Nephron progenitor cell (in vitro differentiated cells): ENCODE measurements at places on chromosomes 2 and 18.

DNA sequence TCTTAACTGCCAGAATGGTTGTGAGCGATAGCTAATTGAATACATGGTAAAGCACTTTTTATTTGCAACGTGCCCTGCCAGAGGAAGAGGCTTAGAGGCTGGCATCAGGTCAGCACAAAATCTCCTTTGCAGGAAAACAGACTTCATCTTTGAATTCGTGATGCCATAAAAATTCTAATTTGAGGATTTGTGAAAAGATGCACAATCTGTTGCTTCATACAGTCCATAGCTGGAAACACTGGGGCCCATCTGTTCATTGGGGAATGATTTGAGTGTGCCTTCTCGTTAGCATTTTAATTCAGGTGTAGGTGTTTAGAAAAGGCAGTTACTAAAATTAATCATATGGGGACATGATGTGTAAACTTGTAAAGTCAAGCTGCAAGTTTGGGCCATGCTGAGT lies 876.0 kb downstream of the SLC4A3 start:
- DNase-seq, result no peak

DNA sequence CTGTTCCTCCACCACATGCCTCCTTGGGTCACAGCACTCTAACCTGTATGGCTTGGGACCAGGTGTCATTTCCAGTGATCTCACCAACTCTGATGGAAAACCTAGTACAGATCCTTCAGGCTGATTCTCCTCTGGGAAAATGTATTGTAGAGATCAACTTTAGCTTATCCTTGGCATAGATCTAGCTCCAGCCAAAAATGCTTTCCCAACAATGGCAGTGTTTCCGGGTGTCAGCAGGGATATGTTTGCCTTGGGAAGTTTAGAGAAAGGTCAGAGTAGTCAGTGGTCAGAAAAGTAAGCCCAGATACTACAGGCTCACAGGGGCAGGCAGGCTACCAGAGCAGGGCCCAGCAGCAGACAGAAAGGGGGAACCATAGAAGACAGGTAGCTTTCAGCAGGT lies 73.6 kb downstream of the CD8B2 start:
- DNase-seq, result no peak

- DNase-seq, result peak; percentile 47
Observed at GRCh38 chr18:34592961-34593382, 117.1 kb upstream of the DTNA start.

- DNase-seq, result no peak
Observed at GRCh38 chr2:204776781-204777559, 231.7 kb downstream of the PARD3B start.

DNA sequence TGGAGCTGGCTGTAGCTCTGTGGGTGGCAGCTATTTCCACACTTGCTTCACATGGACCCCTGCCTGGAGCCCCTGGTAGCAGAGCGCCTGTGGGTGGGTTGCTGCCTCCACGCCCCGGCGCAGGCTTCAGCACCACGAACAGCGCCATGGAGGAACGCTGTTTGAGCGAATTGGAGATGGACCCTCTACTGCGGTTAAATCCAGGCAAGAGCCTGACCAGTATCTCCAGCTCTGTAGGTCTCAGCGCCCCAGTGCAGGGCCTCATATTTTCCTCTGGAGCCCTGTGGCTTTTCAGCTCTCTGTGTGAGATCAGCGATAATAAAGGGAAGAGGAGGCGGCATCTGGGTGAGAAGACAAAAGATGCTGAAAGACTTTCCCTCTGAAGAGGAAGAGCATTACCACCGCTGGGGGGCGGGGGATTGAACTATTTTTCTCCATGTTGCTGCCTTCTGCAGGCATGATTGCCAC lies 12.0 kb downstream of the ONECUT2 start:
- peak; percentile 96 for DNase-seq

DNA sequence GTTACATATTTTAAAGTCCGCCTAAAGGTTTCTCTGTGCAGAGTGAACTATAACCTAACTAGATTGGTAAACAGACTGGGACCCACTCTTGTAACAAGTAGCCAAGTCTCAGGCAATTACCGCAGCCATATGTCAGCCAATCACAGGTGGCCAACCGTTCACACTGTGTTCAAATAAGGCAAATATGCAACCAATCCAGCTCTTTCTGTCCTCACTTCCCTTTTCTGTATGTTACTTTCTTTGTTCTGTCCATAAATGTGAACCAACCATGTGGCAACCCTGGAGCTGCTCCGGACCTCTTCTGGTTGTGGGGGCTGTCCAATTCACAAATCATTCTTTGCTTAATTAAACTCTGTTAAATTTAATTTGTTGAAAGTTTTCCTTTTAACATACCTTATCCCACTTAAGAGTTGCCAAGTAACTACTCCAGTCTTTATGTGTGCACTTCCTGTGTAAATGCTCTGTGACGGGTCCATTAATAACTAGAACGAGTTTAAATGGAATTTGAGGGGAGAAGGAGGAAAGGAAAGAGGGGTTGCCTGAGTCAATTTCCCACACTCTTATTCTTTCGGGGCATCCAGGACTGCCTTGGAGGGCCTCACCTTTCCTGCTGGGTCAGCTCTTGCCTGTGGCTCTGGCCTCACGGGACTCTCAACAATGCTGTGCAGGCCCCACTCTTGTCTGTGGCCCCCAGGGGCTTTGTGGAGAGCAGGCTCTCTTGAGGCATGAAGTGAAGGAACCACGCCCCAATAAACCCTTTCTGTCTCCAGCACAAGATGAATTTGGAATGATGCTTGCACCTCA lies 6.6 kb upstream of the RPL37A start:
- no peak for DNase-seq

DNA sequence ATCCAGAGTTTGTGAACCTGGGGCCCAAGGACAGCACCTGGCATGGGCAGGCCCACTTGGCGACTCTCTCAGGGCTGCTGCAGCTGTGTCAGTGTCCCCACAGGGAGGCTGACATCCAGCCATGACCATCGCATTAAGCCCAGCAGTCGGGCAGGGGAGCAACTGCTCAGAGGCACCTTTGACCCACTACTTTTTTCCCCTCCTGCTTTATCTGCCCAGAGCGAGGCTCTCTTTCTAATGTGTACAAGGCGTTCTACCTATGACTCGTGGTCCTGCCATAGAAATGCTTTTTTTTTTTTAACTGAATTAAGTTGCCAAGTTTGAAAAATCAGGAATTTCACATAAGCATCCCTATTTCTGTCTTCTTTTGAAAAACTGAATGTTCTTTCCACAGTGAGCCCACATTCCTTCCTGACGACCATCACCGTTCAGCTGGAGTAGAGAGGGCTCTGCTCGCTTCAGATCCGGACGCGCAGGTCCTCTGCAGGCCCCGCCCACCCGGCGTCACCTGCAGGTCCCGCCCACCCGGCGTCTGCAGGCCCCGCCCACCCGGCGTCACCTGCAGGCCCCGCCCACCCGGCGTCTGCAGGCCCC lies 403 bp upstream of the CLUL1 start:
- DNase-seq, result peak; percentile 81

DNA sequence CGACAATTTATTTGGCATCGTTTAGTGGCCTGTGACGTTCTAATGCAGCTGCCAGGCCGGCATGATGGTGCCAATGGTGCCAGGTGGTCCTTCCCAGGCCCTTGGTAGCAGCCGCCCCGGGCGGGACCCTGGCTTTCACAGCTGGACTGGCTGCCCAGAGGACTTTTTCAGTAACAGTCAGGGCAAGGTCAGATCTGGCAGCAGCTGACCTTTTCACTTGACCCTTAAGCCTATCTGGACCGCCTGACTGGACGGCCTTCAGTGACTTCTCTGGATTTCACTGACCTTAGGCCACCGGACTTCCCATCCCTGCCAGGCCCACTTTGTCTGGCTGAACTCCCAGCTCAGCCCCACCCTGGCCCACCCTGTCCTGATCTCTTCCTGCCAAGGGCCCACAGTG lies 15.9 kb downstream of the TRIB2 start:
- DNase-seq, result no peak

DNA sequence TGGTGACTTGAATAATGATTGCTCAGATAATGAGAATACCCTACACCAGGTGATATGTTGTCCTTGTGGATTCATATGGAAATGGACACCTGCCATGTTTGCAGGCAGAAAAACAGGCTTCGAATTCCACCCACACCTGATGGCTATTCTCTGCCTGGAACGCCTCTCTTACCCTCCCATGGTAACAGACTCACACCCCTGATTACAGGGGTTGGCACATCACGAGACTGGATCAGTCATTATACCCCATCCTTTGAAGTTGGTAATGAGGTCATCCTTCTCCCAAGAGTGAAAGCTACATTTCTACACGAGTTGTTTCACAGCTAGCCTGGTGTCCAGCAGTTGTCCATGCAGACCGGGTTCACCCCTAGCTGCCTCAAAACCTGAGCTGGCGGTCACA lies 71.4 kb upstream of the MBOAT2 start:
- no peak for DNase-seq
